GM12892 (cell line): ENCODE measurements at places on chromosomes 12 and 14.

DNA sequence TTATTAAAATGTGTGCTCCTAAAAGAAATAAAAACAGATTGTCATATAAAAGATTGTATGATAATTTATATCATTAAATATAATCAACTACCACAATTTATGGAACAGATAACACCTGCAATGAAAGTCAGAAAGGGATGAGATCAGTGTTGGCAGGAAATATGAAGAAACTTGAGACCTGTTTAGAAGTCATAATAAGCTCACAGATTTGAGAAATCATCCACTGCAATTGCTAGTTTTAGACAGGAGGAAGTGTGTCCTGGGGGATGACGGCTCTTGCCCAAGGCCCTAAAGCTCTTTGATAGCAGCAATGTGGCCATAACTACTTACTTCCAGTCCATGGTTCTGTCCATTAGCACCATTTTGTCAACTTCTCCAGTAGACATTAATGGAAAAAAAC lies 122.8 kb upstream of the SOX5 start:
- DNase-seq, result no peak

GRCh38 chr12:83826112-83826511 lies 1086.5 kb downstream of the SLC6A15 start:
- DNase-seq, result no peak

- no peak for DNase-seq
Measured at GRCh38 chr14:86613126-86613525, 1083.2 kb downstream of the FLRT2 start.

GRCh38 chr12:109393437-109394345 lies 46.0 kb downstream of the MYO1H start:
- DNase-seq, result peak; percentile 40

DNA sequence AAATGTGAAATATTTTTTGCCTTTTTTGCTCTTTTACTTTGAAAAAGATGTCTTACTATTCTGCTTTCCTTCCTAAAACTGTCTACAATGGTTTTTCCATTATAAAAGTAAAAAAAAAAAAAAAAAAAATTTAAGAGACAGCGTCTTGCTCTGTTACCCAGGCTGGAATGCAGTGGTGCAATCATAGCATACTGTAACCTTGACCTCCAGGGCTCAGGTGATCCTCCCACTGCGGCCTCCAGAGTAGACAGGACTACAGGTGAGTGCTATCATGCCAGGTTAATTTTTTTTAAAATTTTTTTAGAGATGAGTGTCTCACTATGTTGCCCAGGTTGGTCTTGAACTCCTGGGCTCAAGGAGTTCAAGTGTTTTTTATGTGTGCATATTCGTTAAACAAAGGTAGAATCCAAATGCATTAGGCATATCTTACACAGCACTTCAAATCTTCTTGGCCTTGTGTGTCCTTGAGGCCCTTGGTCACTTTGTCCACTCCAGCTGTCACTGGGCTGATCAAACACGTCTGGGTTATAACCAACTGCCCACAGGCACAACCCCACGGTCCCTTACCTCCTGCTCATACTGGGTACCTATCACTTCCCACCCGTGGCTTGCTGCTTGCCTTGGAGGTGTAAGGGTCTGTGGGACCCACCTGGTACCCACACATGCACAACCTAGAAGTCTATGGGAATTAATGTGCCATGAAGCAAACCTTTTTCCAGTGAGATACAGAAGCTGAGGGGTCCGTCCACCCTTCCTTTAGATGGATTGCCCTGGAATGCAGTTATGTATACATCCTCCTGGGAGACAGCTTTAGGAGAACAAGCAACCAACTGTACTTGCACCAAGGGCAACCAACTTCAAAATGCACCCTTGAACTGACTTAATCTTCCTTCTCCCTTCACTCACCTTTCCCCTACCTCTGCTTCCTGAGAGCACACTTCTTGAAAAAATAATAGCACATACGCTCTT lies 12.8 kb downstream of the RAD52 start:
- DNase-seq, result no peak

- DNase-seq, result peak; percentile 82
Measured at GRCh38 chr12:49945394-49946080, 5.0 kb upstream of the AQP2 start.

GRCh38 chr14:66070542-66071319 lies 415.4 kb upstream of the CCDC196 start:
- peak; percentile 38 for DNase-seq

DNA sequence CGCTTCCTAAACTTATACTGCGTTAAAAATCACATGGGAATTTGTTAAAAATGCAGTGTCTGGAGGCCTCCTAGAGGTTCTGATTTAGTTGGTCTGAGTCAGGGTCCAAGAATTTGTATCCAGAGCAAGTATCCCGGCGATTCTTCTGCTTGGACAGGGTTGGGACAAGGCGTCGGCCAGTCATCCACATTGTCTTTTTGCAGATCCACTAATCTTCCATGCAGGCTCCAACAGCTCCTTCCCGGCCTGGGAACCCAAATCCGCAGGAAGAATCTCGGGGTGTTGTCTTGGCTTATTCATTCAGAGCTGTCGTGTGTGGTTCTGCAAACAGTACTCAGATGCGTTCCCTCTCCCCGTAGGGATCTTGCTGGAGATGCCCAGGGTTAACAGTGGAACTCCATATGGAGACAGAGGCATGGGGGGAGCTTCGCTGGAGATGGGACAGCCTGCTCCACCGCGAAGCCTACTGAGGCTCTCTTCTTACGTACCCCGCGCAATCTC lies 25.3 kb downstream of the GPRC5D start:
- DNase-seq, result no peak

DNA sequence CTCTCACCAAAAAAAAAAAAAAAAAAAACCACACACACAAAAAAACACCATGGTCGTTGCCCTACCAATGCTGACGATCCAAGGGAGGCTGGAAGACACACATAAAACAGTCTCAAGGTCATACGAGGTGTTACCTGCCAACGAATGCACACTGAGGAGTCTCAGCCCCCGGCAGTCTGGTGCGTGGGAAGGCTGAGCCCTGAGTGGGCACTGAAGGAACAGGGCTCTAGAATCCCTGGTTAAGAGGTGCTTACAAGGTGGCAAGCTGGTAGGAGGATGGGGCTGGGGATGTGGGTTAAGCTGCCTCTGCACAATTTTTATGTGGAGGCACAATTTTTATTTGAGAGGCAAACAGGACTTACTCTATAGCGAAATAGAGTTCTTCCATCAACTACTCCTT lies 7.9 kb downstream of the LTBP2 start:
- no peak for DNase-seq

- DNase-seq, result no peak
Measured at GRCh38 chr14:99123208-99123870, 148.7 kb downstream of the BCL11B start.

DNA sequence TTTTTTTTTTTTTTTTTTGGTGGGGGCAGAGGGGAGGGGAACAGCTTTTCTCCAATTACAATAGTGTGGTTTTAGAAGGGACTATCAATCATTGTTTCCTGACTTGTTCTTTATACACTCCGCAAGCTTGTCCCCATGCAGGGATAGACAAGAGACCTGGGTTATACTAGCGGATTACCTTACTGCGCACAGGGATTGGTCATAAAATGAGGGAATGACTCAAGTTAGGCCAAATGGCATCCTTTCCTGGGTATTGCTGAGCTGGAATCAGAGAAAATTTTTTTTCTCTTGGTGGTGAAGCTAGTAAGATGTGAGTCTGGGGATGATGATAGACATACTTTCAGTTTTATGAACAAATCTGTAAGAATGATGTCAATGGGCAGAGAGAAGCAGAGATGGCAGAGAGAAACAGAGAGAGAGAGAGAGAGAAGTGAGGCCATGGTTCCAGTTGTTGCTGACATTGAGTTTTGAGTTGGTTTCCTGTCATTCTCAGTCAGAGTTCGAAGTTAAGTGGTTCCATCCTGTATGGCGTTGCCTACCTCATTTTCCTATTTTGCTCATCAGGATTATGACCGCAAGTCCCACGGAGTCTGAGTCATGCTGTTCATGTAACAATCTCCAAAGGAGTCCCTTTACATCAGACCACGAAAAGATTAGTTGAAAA lies 59.1 kb upstream of the OTOGL start:
- DNase-seq, result no peak

DNA sequence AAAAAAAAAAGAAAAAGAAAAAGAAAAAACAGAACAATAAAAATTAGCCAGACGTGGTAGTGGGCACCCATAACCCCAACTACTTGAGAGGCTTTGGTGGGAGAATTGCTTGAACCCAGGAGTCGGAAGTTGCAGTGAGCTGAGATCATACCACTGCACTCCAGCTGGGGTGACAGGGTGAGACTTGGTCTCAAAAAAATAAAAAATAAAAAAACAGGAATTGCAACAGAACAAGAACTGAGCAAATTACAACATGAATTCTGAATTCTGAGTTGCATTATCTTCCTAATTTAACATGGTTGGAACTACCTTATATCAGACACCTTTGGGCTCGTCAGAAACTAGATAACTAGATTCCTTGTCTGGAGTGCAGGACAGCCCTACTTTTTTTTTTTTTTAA lies 53.3 kb upstream of the NR2C1 start:
- no peak for DNase-seq

GRCh38 chr12:10331642-10332239 lies 24.1 kb downstream of the KLRD1 start:
- no peak for DNase-seq

DNA sequence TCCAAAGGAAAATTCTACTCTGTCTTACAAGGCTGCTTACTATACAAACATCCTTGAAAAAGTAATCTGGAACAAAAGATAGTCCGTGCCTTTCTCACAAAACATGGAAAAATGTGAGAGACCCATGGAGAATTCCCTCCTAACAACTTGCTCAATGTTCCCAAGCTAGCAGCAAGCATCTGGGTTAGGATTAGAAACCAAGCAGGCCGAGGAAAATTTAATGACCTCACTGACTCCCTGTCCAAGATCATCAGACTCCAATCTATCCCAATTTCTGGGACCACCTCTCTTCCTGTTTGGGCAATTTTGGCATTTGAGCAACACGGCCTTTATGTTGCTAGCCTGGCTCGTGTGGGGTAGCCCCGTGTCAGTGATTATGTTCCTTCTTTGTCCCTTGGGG lies 18.1 kb upstream of the GSG1 start:
- DNase-seq, result no peak

DNA sequence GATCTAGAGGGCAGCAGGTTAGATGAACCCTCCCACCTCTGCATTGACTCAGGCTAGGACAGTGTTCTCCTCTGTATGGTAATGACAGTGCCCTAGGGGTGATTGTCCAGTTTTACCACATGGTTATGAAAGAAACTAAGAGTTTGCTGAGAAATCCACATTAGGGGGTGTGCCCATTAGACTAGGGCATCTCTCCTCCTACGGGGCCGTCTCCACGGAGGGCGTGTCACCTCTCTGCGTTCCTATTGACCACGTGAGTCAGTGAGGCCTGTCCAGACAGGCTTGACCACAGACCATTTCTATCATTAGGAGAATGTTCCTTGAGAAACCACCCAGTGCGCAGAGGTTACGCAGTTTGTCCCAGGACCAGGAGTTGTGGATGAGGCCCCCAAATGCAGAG lies 8.3 kb downstream of the MVK start:
- no peak for DNase-seq

GRCh38 chr12:52461693-52462092 lies 9.7 kb upstream of the KRT6B start:
- no peak for DNase-seq

GRCh38 chr14:95463171-95463901 lies 53.1 kb downstream of the SYNE3 start:
- no peak for DNase-seq

DNA sequence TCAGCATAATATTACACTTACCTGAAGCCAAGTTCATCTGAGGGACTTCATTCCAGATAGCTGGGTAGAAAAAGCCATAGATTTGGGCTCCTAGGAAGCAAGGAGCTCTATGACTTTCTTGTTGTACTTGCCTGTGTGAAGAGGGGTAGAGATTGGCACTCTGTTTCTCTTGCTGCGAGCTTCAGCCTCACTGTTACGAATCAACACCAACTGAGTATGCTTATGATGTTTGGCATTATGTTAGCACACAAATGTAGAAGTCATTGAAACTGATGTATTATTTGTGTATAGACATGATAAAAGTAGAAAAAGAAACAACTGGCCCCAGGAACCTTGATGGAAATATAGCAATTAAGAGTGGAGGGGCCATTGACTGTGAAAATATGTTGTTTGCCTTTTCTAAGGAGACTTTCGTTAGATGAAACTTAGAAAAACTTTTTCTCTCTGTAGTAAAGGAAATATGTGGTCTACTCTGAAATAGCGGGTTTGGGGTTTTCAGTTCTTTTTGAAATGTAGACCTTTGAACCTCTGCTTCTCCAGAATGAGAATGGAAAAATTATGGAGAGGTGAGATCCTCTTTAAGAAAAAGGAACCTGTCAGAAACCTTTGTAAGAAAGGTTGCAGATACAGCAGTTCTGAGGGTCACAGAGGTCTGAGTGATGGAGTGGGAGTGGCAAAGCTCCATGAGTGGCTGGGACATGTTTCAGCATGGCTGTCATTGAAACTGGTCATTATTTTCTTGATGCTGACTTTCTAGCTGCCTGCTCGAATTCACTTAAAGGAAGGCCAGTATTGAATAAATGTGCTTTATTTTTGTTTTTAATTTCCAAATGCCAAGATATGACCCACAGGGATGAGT lies 159.9 kb downstream of the GCH1 start:
- no peak for DNase-seq

DNA sequence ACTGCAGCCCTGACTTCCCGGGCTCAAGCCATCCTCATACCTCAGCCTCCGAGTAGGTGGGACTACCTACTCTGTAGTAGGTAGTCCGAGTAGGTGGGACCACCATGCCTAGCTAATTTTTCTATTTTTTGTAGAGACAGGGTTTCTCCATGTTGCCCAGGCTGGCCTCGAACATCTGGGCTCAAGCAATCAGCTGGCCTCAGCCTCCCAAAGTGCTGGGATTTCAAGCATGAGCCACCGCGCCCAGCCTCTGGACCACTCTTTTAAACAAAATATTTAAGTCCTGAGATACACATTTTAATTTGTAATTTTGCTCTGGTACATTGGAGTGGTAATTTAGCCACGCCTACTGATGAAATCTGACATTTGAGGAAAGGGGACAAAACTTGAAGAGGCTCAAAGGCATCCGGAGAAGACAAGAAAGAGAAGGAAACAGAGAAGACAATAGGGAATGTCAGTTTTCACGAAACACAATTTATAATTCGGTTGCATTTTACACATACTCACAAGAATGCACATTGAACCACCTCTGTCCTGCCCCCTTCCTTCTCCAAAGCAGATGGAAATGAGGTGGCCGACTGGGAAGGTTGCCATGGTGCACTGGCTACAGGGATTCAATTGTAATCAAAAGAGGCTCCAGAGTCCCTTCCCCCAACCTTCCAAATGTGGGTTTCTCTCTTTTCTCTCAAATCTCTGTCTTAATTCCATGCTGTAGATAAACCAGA lies 9.7 kb upstream of the TUBA1A start:
- no peak for DNase-seq

- DNase-seq, result peak; percentile 75
Measured at GRCh38 chr14:100159094-100159864, at the start of gene DEGS2. DEGS2 (minus strand) TSS chr14:100159645; CDS start chr14:100159587, 58 bp downstream.

DNA sequence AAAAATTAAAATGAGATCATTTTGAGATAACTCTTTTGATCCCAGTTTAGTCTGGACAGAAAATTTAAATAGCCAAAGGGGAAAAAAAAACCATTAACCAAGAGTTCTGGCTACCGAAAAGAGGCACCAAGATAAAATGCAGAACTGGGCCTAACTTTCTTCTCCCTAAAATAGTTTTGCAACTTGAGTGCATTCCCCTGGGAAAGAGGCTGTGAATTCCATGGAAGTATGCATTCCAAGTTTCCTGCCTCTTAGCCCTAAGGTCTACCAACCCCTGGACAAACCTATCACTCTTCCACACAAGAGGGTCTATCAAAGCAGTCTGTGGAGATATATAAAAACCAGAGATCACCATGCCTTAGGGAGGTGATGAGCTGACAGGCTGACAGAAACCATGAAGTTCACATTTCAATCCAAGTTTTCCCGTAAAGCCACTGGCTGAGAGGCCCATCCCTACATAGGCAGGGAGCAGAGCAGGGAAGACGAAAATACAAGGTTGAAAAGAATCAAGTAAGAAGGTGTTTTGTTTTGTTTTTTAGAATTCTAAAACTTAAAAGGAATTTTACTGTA lies 33.8 kb downstream of the DCP1B start:
- DNase-seq, result no peak
